ENCODE measurements at places on chromosomes 3 and 15. TPM values are rescaled to one million over a fixed set of nuclear protein-coding genes. Genes with fewer than 3 reads are reported as not detected.

ZNF662 gene
- total RNA-seq, result not detected

LXN gene
- total RNA-seq, result 26.6 TPM

GOLGA6A gene
- not detected for total RNA-seq

VEPH1 gene
- total RNA-seq, result 4.7 TPM

CCDC39 gene
- total RNA-seq, result not detected

EAF1 gene
- total RNA-seq, result 26.3 TPM

GNAT1 gene
- not detected for total RNA-seq

SH2D7 gene
- not detected for total RNA-seq

PPIP5K1 gene
- total RNA-seq, result 15.1 TPM

DNA sequence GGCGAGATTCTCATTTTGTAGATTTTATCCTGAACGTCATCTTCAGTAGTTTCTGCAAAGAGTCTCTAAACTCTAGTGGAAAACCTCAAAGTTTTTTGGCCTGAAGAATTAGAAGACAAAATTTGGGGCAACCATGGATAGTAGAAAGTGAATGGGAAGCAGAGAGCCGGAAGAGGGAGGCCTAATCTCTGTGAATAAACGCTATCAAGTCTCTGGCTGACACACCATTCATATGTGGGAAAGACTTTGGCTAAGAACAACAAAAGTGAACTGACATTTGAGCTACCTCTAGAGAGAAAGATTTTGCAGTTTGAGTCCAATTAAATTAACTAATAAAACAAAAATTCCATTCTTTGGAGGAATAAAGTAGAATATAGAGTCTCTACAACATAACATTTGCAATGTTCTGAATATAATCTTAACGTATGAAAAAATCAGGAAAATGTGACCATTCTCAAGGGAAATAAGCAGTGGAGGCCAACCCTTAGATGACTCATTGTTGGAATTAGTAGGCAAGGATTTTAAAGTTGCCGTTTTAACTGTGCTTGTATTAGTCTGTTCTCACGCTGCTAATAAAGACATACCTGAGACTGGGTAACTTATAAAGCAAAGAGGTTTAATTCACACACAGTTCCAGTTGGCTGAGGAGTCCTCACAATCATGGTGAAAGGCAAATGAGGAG lies 184.6 kb downstream of the C3orf38 start:
- DNase-seq, result no peak
- H3K27ac ChIP-seq, result no peak overlapping the region
- H3K36me3 ChIP-seq, result no peaks in the 10 kb centered on the region
- H3K4me1 ChIP-seq, result no peaks in the 10 kb centered on the region
- no peaks in the 10 kb centered on the region for H3K27me3 ChIP-seq

DNA sequence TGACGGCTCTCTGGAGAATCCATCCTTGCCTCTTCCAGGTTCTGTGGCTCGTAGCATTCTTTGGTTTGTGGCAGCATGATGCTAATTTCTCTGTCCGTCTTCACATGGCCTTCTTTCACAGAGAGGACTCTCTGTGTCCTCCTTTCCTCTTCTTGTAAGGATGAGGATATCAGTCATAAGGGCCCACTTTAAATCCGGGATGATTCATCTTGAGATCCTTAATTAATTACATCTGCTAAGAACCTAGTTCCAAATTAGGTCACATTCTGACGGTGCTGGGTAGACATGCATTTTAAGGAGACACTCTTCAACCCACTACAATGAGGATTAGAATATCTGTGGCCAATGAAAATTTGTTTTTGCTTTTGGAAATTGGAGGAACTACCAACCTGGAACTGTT lies 15.7 kb upstream of the GXYLT2 start:
- H3K36me3 ChIP-seq, result no peaks in the 10 kb centered on the region
- H3K27me3 ChIP-seq, result peaks cover 5% of the 10 kb centered on the region
- H3K27ac ChIP-seq, result no peak overlapping the region
- DNase-seq, result no peak
- peaks cover 4% of the 10 kb centered on the region for H3K4me1 ChIP-seq
- H3K4me3 ChIP-seq, result no peak overlapping the region

GRCh38 chr15:40894681-40895448 lies 615 bp downstream of the VPS18 start:
- peak overlapping the region; percentile 98 for H3K27ac ChIP-seq
- H3K27me3 ChIP-seq, result no peaks in the 10 kb centered on the region
- H3K4me1 ChIP-seq, result peaks cover 9% of the 10 kb centered on the region
- peak overlapping the region; percentile 64 for H3K4me3 ChIP-seq
- peak; percentile 86 for DNase-seq

GRCh38 chr15:51499379-51499976 lies 123.1 kb downstream of the DMXL2 start:
- peak; percentile 28 for DNase-seq
- no peaks in the 10 kb centered on the region for H3K27me3 ChIP-seq
- H3K27ac ChIP-seq, result no peak overlapping the region
- H3K4me3 ChIP-seq, result no peak overlapping the region

- no peak for DNase-seq
- H3K36me3 ChIP-seq, result no peaks in the 10 kb centered on the region
- H3K27me3 ChIP-seq, result no peaks in the 10 kb centered on the region
- no peaks in the 10 kb centered on the region for H3K4me1 ChIP-seq
Observed at GRCh38 chr3:62159709-62160092, 213.6 kb downstream of the FEZF2 start.

GRCh38 chr15:71296315-71296679 lies 181.0 kb downstream of the THSD4 start:
- no peaks in the 10 kb centered on the region for H3K27me3 ChIP-seq
- H3K4me1 ChIP-seq, result peaks cover 14% of the 10 kb centered on the region
- no peak overlapping the region for H3K4me3 ChIP-seq
- no peaks in the 10 kb centered on the region for H3K36me3 ChIP-seq

- no peak for DNase-seq
- H3K27me3 ChIP-seq, result no peaks in the 10 kb centered on the region
- no peak overlapping the region for H3K4me3 ChIP-seq
- no peak overlapping the region for H3K27ac ChIP-seq
- no peaks in the 10 kb centered on the region for H3K36me3 ChIP-seq
Observed at GRCh38 chr15:60717008-60717407, 238.1 kb upstream of the ICE2 start.

- no peaks in the 10 kb centered on the region for H3K36me3 ChIP-seq
- DNase-seq, result no peak
- no peak overlapping the region for H3K4me3 ChIP-seq
- no peaks in the 10 kb centered on the region for H3K4me1 ChIP-seq
Observed at GRCh38 chr3:10530241-10530640, 24.9 kb upstream of the ATP2B2 start.

GRCh38 chr3:127406309-127407025 lies 118.6 kb upstream of the PRR20G start:
- no peak overlapping the region for H3K4me3 ChIP-seq
- DNase-seq, result peak; percentile 55
- no peak overlapping the region for H3K27ac ChIP-seq
- H3K27me3 ChIP-seq, result no peaks in the 10 kb centered on the region
- no peaks in the 10 kb centered on the region for H3K4me1 ChIP-seq
- no peaks in the 10 kb centered on the region for H3K36me3 ChIP-seq

GRCh38 chr3:38164643-38164951 lies 740 bp upstream of the OXSR1 start:
- peak overlapping the region; percentile 98 for H3K27ac ChIP-seq
- peaks cover 16% of the 10 kb centered on the region for H3K4me1 ChIP-seq
- H3K36me3 ChIP-seq, result no peaks in the 10 kb centered on the region
- no peak for DNase-seq
- no peaks in the 10 kb centered on the region for H3K27me3 ChIP-seq

- H3K4me1 ChIP-seq, result no peaks in the 10 kb centered on the region
- peak; percentile 81 for DNase-seq
- no peak overlapping the region for H3K4me3 ChIP-seq
- no peaks in the 10 kb centered on the region for H3K36me3 ChIP-seq
- H3K27me3 ChIP-seq, result peaks cover 3% of the 10 kb centered on the region
- H3K27ac ChIP-seq, result no peak overlapping the region
Observed at GRCh38 chr3:10594915-10595314, 89.5 kb upstream of the ATP2B2 start.

- no peak overlapping the region for H3K4me3 ChIP-seq
- H3K27me3 ChIP-seq, result no peaks in the 10 kb centered on the region
- DNase-seq, result no peak
Observed at GRCh38 chr3:177960014-177960413, 576.2 kb upstream of the KCNMB2 start.
